Ecto neural progenitor cell (in vitro differentiated cells): ENCODE measurements at places on chromosomes 2 and 18.

DNA sequence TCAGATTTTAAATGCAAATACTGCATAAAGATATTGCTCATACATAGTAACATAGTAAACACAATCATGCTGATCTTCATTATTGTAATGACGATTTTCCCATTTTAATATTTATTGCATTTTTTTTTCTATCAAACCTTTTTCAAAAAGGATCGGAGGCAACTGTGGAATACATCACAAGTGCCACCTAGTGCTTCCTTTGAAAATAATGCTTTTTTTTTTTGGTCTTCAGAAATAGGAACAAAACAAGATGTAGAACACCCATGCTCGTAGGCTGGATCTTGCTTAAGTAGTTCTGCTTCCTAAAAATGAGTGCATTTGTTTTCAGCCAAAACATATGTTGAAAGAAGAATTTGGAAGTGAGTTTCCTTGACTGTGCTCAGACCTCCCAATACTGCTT lies 35.7 kb upstream of the GPR155 start:
- DNase-seq = no peak

- DNase-seq = no peak
Observed at GRCh38 chr2:9288681-9289338, 82.2 kb downstream of the ASAP2 start.

- DNase-seq = no peak
Observed at GRCh38 chr18:41579185-41579584, 375.8 kb upstream of the PIK3C3 start.

DNA sequence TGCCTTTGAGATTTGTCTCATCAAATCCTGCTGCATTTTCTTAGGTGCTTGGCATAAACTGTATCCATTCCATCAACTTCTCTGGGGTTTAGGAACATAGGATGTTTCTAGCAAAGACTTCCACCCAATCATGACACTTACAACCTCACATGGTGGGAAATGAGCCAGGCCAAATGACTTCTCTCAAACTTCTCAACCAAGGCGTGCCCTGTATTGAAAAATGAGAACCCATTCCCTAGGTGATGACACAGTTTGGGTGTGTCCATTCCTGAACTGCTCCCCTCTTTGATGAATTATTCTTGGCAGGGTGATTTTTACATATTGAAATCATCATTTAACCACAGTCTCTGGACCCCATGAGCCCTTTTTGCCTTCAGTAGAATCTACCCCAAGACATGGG lies 161.1 kb downstream of the EN1 start:
- no peak for DNase-seq

DNA sequence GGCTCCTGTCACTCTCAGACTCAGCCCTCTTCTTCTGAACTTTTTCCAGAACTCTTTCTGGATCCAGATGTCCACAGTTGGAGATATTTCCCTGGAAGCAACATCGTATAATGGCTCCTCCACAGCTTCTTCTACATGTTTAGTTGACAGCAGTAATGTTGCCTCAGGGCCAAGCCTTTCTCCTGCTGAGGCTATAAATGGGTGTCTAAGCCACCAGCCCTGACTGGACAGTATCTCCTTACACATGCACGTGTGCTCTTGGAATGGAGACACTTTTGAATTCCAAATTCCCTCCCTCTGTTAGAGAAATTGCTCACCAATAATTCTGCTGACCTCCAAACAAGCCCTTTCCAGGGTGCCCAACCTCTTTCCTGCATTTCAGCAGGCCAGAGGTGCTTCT lies 156.2 kb upstream of the PIK3C3 start:
- no peak for DNase-seq

GRCh38 chr18:47265197-47265596 lies 13.7 kb upstream of the SKOR2 start:
- DNase-seq = no peak
